ENCODE measurements at places on chromosomes 11 and 22. TPM values are rescaled to one million over a fixed set of nuclear protein-coding genes. Genes with fewer than 3 reads are reported as not detected.

CCDC88B gene
- total RNA-seq, result 52.2 TPM

MUC6 gene
- not detected for total RNA-seq

DNA sequence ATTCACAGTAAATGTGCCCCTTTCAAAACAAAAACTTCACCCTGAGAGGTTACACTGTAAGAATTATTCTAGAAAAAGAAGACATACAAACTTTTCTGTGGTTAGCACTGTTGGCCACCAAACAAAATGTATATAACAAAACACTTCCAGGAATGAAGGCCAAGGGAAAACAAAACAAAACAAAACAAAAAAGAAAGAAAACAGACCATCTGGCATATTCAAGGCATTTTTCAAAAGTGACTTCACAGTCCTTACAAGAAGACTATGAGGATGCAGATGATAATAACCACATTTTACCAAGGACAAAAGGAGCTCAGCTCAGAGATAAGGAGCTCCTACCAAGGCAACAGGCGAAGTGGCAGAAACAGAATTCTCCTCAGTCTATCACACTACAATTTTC is 24.9 kb downstream of the CTSC start:
- no peak for DNase-seq
- no peak overlapping the region for H3K27ac ChIP-seq
- no peak overlapping the region for H3K4me3 ChIP-seq
- no peaks in the 10 kb centered on the region for H3K27me3 ChIP-seq
- H3K4me1 ChIP-seq, result no peaks in the 10 kb centered on the region
- no peaks in the 10 kb centered on the region for H3K36me3 ChIP-seq

DNA sequence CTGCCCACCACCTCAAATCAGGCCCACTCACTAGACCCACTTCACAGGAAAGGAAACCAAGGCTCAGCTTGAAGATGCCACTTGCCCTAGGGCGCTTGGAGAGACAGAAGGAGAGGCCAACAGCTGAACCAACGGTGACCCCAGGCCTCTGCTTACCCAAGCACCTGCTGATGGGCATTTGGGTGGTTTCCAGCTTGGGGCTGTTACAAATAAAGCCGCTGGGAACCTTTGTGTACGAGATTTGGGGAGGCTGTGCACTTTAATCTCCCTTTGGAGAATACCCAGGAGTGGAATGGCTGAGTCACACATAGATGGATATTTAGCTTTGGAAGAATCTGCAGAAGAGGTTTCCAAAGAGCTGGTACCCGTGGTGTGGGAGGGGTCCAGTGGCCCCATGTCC is 50.9 kb upstream of the LINC01488 start:
- no peak overlapping the region for H3K4me3 ChIP-seq
- no peaks in the 10 kb centered on the region for H3K36me3 ChIP-seq
- no peak for DNase-seq
- no peaks in the 10 kb centered on the region for H3K27me3 ChIP-seq
- no peaks in the 10 kb centered on the region for H3K4me1 ChIP-seq

- no peaks in the 10 kb centered on the region for H3K36me3 ChIP-seq
- no peaks in the 10 kb centered on the region for H3K4me1 ChIP-seq
- H3K4me3 ChIP-seq, result no peak overlapping the region
- no peak overlapping the region for H3K27ac ChIP-seq
Measured at GRCh38 chr11:70650075-70650909, 252.0 kb downstream of the CTTN start.

GRCh38 chr11:45017329-45017728 is 66.6 kb upstream of the TP53I11 start:
- no peaks in the 10 kb centered on the region for H3K4me1 ChIP-seq
- H3K36me3 ChIP-seq, result no peaks in the 10 kb centered on the region
- no peak for DNase-seq
- no peak overlapping the region for H3K27ac ChIP-seq
- H3K27me3 ChIP-seq, result no peaks in the 10 kb centered on the region
- no peak overlapping the region for H3K4me3 ChIP-seq

- no peaks in the 10 kb centered on the region for H3K36me3 ChIP-seq
- no peak overlapping the region for H3K27ac ChIP-seq
- H3K4me3 ChIP-seq, result no peak overlapping the region
- no peaks in the 10 kb centered on the region for H3K4me1 ChIP-seq
- no peaks in the 10 kb centered on the region for H3K27me3 ChIP-seq
Measured at GRCh38 chr11:87174870-87175269, 137.1 kb downstream of the TMEM135 start.
